Cortex of kidney (tissue), 1 donor: ENCODE measurements at places on chromosomes 13 and 19.

- DNase-seq, result no peak
Observed at GRCh38 chr13:29465741-29466293, 129.7 kb downstream of the SLC7A1 start.

GRCh38 chr13:69450245-69450644, 657.4 kb upstream of the ATXN8OS start:
- DNase-seq, result no peak

DNA sequence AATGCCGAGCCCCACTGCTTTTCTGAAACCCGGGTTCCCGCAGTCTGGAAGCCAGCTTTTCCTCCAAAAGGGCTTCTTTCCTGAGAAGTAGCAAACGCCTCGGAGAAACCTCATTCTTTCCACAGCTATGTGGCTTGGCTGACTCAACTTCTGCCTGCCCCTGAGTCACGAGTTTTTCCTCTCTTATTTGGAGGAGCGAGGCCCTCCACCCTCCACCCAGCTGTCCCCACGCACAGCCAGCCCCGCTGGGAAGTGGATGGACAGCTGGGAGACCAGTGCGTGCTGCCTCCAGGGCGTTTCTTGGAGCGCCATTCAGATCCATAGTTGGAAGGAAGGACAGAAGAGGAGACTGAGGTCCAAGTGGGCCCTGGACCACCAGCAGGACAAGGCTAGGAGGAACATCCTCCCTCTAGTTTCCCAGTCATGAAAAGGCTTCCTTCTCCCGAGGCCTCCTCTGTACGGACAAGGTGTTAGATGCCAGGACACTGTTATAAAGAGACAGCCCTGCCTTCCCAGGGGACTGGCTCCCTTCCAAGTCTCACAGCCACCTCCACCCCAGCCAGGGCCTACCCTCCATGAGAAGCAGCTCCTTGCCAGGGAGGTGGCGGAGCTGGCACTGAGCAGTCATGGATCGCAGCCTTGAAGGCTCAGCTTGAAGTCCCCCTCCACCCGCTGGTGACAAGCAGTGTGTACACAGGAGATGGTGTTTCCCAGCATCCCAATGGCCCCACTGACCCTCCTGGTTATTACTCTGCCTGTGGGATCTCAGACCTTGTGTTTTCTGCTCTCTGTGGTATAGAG, 2.5 kb upstream of the PLEKHF1 start:
- no peak for DNase-seq

DNA sequence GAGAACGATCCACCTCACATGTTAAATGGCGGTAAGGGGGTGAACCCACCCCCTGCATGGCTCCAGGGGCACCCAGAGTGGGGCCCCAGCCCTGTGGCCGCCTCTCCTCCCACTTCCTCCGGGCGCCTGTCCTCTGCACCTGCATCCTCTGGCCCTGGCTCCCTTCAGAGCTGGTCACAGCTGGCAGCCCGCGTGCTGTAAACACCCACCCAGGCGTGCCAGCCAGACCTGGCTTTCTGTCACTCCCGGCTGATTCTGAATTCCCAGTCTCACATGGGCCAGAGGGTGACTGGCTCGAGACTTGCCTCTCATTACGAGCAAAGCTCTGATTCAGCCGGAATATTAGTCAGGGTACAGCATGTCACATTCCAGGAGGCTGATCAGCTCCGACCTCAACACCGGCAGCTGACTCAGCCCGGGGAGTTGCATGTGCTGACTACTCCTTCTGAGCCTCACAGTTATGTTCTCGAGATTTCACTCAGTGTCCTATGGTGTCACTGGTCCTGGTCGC, 75.1 kb downstream of the GNG7 start:
- DNase-seq, result no peak

DNA sequence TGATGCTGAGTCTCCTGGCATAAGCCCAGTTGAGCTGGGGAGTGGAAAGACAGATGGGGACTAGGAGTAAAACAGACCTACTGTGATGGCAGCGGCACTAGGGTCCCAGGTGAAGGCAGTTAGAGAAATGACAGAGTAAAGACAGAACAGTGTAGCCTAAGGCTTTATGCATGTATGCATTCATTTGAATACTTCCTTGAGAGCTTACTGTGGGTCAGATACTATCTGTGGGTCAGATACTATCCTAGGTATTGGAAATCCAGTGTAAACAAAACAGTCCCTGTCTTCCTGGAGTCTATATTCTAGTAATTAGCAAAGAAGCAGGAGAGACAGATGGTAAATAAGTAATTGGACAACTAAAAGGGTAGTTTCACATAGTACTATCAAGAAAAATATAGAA, 73.7 kb upstream of the LRCH1 start:
- no peak for DNase-seq

DNA sequence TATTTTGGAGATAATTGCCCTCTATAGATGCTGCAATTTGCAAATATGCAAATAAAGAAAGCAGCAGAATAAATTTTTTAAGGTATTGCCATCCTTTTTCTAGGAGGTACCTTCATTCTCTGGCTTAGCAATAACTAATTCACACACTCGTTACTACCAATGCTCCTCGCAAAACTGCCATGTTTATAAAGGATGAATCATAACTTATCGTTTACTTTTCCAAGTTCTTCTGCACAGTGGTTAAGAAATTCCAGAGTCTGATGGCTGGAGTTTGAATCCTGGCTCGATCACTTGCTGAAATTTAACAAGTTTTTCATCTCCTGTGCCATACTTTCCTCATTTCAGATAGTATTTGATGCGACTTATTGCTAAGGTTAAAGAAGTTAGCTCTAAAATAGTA, 708.6 kb upstream of the KLHL1 start:
- DNase-seq, result no peak

DNA sequence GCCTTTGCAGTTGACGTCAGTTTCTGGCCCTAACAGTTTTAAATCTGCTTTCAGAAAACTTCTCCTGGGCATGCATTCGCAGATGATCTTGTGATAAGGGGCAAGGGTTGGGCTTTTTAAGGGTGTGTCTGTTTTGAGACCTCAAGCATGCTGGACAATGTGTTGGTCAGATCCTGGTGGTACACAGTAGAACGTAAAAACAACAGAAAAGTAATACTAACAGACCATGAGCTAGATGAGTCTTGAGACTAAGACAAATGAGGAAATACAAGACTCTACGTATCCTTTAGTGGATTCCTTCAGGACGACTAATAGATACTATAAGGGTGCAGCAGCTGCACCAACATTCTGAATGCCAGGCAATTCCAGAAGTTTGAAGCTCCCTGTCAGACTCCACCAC, 237.6 kb downstream of the DNAJC15 start:
- no peak for DNase-seq
